ENCODE measurements at places on chromosomes 2 and 18. TPM values are rescaled to one million over a fixed set of nuclear protein-coding genes. Genes with fewer than 3 reads are reported as not detected.
A peak's percentile ranks its signal among the peaks of the same experiment; 100 is the strongest.

GRCh38 chr2:235637896-235638295 lies 144.1 kb downstream of the AGAP1 start:
- DNase-seq = no peak

TNFRSF11A gene
- 6.3 TPM for total RNA-seq

ATP6V1B1 gene
- total RNA-seq = 13.9 TPM

TMEM200C gene
- total RNA-seq = not detected

IL1B gene
- total RNA-seq = 1.4 TPM

DNA sequence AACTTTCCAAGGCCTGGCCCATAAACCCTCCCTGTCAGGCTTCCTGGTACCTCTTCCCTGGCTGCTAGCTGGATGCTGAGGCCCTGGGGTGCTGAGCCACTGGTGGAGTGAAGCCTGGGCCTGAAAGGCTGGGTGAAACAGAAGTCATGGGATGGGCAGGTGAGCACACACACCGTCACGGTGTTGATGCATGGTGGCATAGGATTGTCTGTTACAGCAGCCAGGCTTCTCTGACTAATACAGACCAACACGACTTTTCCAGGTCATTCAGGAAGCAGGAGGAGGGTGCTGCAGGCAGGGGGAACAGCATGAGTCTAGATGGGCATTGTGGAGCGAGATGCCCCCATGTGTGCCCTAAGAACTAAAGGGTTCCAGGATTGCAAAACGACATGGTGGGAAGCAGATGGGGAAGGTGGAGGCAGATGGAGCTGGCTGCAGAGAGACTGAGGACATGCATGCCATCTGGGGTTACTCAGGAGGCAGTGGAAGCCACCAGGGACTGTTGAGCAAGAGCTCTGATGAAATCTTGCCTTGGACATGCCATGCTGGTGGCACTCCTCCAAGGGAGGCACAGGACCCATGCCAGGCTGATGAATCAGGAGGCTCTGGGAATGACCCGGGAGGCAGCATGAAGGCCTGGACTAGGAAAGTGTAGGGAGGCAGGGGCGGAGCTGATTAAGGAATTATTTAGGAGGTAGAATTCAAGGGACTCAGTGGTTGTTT lies 480.9 kb downstream of the TSN start:
- peak; percentile 74 for DNase-seq

DNA sequence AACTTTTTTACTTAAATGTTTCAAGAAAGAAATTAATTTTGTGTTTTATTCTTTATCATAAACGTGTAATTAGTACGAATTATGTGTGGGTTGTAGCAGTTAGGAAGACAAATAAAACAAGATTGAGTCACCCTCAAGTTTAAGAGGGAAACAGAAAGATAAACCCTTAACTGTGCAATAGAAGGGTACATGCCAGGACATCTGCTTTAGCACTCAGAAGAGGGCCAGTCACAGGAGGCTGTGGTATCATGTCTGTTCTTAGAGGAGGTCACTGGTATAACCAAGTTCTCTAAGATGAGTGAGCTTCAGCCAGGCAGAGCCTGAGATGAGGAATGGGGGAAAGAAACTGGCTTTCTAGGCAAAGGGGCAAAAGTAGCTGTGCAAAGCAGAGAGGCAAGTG lies 42.4 kb upstream of the GRHL1 start:
- DNase-seq = no peak

SS18 gene
- total RNA-seq = 52.2 TPM

DNA sequence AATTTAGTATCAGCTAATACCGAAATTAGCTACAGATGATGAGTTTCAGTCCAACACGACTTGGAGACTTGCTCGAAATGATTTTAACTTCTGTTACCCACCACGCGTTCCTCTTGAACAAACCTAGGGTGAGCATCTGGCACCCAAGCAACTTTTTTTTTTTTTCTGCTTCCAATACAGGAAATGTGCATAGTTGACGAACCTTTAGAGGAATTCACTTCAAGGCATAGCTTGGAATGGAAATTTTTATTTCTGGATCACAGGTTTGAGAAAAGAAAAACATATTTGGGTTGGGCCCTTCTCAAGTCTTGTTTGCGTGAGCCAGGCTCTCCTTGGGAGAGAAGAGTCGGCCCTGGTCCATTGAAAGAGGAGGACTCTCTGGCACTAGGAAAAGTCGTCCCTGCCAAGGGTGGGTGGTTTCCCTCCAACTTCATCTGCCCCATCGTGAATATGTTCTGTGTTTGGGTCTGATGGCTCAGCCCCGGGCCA lies 37.4 kb upstream of the RPL31 start:
- no peak for DNase-seq

C2orf15 gene
- 16.9 TPM for total RNA-seq

DNA sequence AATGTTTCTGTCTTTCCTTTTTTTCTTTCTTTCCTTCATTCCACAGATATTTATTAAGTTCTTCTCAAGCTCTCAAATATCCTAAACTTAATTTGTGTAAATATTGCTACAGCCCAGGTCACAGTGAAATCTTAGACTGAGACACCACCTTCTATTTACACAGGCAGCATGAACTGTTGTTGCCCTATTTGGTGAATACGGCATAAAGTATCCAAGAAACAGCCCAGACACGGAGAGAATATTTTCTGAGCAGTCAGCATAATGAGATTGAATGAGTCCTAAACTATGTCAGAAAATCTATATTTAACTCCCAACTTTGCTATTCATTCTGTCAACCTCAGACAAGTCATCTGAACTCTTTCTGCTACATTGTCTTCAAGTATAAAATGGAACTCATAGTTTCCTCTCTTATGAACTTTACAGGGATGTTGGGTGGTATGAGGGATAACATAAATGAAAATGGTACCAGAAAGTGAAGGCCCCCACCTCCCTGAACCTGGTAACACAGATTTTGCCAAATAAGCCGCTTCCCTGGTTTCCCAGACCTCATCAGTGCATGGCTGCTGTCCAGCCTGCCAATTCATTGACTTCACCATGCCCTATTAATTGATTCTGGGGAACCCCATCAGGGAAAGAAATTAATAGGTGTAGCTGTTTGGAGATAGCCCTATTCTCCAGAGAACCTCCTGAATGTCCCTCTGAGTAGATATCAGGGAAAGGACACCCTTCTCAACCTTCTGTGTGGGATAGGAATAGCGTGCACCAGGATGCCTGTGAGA lies 235.9 kb downstream of the SETBP1 start:
- peak; percentile 35 for DNase-seq

GRCh38 chr18:67966224-67966623 lies 449.7 kb upstream of the DSEL start:
- no peak for DNase-seq

DNA sequence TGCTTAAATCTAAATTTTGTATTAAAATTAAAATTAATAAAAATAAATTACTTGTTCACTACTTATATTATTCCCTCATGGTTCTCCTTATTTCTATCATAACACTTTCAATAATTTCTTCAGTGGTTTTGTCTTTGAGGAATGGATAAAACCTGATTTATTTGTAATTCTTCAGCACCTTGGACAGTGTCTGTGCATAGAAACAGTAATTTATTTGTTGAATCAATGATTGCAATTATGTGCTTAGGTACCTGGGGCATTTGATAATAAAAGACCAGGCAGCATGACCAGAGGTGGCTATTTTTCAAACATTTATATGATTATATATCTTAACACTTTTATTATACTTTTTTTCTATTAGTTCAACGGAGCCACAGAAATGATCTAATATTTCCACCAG lies 1062.7 kb downstream of the DSC3 start:
- DNase-seq = no peak

DNA sequence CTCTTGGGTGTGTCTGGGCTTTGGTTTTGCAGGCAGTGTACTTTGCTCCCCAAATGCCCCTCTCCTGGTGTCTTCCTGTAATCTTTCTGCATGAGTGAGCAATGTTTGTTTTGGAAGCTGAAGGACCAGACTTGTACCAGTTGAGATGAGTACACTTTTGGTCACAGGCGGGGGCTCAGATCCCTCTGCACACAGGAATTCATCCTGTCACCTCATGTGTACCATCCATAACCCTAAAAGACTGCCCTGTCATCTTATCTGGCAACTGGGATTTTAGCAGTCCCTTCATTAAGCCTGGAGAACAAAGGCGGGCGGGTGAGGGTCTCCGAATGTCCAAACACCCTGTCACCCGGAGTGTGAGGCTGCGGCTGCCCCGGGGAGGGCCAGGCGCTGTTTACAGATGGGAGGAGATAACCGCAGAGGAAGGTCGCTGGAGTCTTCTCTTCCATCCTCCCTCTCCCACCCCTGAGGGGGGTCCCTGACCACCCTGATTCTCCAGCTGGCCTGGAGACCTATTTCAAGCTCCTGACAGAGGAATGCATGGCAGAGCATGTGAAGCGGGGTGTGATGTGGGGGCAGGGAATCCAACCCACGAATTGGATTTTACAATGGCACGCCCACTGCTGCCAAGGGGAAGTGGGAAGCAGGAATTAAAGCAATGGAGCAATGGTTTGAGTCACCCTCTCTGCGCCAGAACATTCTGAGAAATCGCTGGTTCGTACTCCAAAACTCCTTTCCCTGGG lies 158.2 kb upstream of the MYCN start:
- DNase-seq = no peak

DNA sequence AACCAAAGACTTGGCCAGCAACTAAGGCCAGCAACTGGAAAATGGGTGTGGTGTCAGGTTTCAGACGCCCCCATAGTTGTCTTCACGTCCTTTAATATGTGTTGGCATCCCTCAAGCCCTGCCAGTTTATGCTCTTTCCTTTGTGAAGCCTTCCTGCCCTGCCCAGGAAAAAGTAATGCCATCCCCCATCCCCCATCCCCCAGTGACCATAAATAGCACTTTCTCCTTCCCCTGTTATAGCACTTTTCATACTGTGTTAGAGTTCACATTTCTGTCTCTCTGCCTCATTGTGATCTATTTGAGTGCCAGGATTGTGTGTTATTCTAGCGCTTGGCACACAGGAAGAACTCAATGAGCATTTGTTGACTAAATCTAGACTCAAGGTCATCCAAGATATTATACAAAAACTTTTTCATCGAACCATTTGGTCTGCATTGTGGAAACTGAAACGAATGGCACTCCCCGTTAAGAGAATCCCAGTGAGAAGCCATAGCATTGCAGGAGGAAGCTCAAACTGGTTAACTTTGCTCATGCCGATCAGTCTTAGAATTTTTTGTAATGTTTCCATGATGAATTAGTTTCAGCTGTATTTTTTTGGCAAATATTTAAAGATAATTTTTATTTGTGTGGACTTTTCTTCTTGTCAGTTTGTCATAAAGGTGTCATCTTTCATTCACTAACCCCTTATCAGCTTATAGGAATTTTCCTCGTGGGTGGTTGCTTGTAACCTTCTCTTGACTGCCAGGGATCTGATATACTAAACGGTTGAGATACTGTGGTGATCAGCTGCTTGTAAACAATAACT lies 15.7 kb downstream of the CRIM1 start:
- DNase-seq = peak; percentile 21

GRCh38 chr2:241892299-241893137 lies 23.0 kb downstream of the RTP5 start:
- DNase-seq = no peak
